Aorta (tissue), 5 donors: ENCODE measurements at places on chromosomes 7 and 10. TPM values are rescaled to one million over a fixed set of nuclear protein-coding genes. Genes with fewer than 3 reads are reported as not detected.

- no peaks in the 10 kb centered on the region for H3K27me3 ChIP-seq
- peaks cover 2% of the 10 kb centered on the region for H3K4me1 ChIP-seq
- H3K4me3 ChIP-seq = no peak overlapping the region
- H3K36me3 ChIP-seq = no peaks in the 10 kb centered on the region
Observed at GRCh38 chr7:66748791-66749190, 8.3 kb downstream of the RABGEF1 start.

DNA sequence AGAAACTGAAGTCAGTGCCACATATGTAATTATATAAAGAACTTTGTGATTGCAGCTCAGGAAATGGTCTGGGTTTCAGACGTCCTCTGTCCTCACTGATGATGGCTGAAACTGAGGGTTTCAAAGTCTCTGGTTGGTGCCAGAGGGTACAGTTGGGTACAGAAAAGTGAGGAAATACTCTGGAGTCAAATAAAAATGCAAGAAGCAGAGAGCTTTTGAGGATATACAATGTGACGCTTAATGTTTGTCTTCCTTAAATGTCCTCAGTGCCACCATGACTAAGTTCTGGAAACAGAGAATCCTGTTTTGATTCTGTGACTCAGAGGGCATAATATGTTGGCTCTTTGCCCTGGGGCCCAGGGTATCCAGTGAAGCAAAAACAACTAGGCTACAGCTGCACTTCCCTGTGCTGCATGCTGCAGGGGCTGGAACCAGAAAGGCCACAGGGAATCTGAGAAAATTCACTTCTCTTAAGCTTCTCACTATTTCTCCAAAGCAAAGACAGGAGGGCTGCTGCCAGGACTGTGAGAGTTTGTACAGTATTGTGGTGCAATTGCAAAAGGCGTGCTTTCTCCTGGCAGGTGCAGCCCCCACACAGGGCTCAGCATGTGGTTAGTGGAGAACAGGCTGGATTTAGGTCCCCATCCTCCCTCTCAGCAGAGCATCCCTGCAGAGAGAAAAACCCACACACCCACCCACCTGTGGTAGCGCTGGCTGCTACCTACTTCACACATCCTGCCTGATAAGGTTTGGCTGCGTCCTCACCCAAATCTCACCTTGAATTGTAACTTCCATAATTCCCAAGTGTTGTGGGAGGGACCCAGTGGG lies 169.5 kb upstream of the SVIL start:
- H3K4me3 ChIP-seq = no peak overlapping the region
- no peaks in the 10 kb centered on the region for H3K36me3 ChIP-seq
- H3K27ac ChIP-seq = peak overlapping the region; percentile 99
- peaks cover 4% of the 10 kb centered on the region for H3K4me1 ChIP-seq

DNA sequence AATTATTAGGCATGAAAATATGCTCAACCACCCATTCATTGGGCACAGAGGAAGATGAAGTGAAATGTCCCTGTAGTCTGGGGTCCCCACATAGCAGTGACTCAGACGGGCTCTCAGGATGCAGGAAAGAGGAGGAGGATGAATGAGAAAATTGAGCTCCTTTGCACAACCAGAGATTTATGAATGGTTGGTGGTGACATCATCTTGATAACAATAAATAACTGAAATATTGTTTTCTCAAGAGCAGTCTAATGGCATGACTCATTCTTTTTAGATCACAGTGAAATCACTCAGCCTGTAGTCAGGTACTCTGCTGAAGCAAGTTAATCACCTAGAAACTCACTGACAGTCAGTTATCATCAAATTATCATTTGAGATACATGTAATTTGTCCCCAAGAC lies 254.1 kb downstream of the RELN start:
- H3K4me3 ChIP-seq = no peak overlapping the region
- no peaks in the 10 kb centered on the region for H3K27me3 ChIP-seq
- no peak overlapping the region for H3K27ac ChIP-seq
- no peak for DNase-seq
- H3K4me1 ChIP-seq = no peaks in the 10 kb centered on the region

GRCh38 chr10:24791084-24791726 lies 67.5 kb upstream of the ARHGAP21 start:
- H3K27me3 ChIP-seq = no peaks in the 10 kb centered on the region
- H3K27ac ChIP-seq = no peak overlapping the region
- H3K4me1 ChIP-seq = no peaks in the 10 kb centered on the region
- DNase-seq = no peak

DNA sequence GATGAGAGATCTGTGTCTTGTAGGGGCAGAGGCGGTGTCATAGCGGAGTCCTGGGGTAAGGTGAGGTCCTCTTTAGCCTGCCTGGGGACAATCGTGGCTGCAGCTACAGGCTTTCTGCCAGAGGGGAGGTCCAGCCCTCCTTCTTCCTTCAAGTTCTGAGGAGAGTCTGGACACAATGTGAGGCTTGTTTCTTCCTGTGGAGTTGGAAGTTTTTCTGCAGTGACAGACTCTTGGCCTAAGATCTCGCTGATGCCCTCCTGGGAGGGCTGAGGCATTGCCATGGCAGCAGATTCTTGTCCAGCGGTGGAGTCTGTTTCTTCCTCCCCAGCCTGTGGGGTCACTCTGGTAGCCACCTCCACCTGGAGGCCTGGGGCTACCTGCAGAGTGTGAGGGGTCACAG lies 4.4 kb downstream of the NACAD start:
- H3K4me1 ChIP-seq = no peaks in the 10 kb centered on the region
- H3K27ac ChIP-seq = no peak overlapping the region
- peak; percentile 26 for DNase-seq
- H3K27me3 ChIP-seq = no peaks in the 10 kb centered on the region
- no peaks in the 10 kb centered on the region for H3K36me3 ChIP-seq

- peaks cover 2% of the 10 kb centered on the region for H3K27me3 ChIP-seq
- no peak overlapping the region for H3K4me3 ChIP-seq
- H3K27ac ChIP-seq = no peak overlapping the region
- H3K4me1 ChIP-seq = no peaks in the 10 kb centered on the region
- no peak for DNase-seq
Observed at GRCh38 chr7:150959739-150960734, 18.1 kb downstream of the KCNH2 start.

DNA sequence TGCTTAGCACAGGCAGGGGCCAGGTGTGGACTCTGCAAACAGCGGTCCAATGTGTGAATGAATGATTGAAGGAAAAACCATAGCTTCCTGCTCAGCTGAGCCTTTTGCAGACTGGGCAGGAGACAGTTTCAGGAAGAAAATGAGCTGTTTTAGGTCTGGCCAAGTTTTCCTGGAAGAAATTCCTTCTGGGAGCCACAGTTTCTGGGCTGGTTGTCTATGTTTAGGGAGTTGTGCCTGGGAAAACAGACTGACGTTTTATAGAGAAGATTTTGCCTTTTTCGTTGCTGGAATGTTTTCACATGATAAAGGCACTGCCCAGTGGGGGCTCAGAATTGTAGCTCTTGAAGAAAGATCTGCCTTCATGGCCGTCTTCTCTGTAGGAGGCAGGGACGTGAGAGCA lies 255.1 kb downstream of the CCSER2 start:
- H3K27ac ChIP-seq = no peak overlapping the region
- DNase-seq = no peak
- H3K4me3 ChIP-seq = no peak overlapping the region
- no peaks in the 10 kb centered on the region for H3K27me3 ChIP-seq
- no peaks in the 10 kb centered on the region for H3K4me1 ChIP-seq

Gene CLEC2L
- not detected for total RNA-seq

Gene STK17A
- 38.8 TPM for total RNA-seq

Gene VWC2
- not detected for total RNA-seq
